ENCODE measurements at places on chromosomes 1 and 21.

DNA sequence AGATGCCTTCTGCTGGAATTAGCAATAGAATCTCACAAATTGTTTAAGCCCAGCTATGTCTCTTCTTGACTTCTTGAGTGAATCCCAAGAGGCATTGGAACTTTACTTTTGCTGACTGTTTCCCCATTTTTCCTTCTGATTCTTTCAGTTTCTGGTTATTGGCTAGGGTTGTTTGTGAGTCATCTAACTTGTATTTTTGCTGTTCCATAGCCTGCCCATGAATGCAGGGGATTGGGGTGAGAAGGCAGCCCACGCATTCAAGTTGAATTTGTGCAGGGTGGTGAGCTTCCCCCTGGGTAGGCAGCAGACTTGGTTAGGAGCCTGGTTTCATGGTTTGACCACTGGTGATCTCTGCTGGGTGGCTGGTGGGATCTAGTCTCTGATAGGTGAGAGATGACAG, 10.4 kb upstream of the KLF17 start:
- no peak for DNase-seq

DNA sequence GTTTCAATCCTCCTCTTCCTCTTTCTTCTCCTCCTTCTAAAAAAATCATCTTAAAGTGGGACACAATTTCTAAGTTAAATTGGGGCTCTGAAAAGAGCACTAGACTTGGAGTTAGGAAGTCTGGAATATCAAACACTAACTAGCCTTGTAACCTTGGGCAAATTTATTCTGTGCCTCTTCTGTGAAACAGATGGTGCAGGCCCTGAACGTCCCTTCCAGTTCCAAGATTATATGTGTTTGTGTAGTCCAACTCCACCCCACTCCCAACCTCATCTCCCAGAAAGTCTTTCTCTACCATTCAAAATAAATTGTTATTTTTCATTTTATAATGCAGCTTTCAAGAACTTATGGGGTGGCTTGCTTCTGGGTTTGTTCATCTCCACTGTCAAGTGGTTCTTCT, 630.0 kb downstream of the LMO4 start:
- DNase-seq: no peak

GRCh38 chr21:15442743-15443469, 286.9 kb upstream of the USP25 start:
- DNase-seq: no peak

- DNase-seq: no peak
These were observed 171.2 kb downstream of the TTLL7 start for GRCh38 chr1:83827741-83828140.

DNA sequence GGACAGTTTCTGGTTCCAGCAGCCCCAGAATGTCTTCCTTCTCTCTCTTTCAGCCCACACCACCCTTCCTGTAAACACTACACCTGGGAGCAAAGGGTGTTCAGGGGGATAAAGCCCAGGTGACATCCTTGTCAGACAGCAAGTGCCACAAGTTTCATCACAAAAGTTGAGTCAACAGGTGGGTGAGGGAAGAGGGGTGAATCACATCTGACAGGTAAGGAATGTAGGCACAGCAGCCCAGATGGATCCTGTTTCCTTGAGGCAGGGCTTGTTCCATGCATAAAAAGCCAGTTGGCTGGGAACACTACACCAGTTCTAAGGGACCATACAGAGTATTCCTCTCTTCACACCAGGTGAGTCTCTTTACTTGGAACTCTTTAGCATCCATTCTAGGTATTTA, at the start of gene SPRR1B:
TSS of gene SPRR1B (plus strand) at position 309 of the 400 bp plus-strand sequence. CDS start 1,143 bp downstream, outside the sequence.
- no peak for DNase-seq

GRCh38 chr1:97186381-97186780, 464.8 kb downstream of the PTBP2 start:
- DNase-seq: no peak

DNA sequence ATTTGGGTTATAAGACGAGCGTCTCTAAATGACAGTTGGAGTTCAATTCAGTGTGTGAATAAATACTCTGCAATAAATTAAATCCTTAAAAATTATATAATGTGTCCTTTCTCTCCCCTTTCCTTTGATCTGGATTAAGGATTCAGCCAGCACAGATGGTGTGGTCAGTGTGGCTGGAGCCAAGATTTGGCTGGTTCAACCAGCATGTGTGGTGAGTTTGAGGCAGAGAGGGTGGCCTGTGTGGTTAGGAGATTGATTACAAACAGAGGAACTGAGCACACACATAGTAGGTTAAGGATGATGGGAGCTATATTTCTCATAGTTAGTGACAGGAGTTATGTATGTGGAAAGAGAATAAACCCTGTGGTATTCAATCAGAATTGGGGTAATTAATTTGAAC, 14.2 kb upstream of the AMIGO1 start:
- no peak for DNase-seq

DNA sequence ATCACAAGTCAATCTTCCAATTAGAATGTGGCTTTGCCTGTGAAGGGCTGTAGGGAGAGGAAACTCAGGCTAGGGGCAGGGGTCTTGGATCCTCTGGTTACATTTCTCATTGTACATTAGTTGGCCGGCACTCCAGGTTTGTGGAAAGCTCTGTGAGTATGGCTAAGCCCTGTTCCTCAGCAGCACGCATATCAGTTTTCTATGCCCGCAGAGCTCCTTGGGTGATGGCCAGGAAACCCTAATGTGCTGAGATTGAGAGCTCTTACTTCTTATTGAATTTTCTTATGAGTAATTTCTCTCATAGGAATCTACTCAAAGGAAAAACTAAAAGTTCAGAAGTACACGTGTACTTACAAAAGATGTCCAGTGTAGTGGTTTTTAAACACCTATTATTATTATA, 30.7 kb upstream of the STMN1 start:
- DNase-seq: no peak

DNA sequence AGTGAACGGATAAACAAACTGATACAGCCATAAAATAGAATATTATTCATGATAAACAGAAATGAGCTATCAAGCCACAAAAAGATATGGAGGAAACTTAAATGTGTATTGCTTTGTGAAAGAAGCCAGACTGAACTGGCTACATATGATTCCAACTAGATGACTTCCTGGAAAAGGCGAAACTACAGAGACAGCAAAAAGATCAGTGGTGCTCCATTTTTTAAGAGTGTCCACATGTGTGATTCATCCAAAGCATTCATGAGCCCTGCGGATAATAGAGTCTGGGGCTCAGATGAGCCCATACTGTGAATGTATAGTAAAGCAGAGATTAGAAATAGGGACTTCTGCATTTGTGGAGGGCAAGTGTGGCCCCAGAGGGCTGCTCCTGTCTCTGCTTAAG, 7.8 kb upstream of the TMEM222 start:
- DNase-seq: no peak

- DNase-seq: no peak
These were observed 1761.9 kb downstream of the PLA2G4A start for GRCh38 chr1:188590641-188591040.

- DNase-seq: no peak
These were observed 134.4 kb downstream of the TGFB2 start for GRCh38 chr1:218479436-218480115.

- DNase-seq: no peak
These were observed 2.0 kb downstream of the AHDC1 start for GRCh38 chr1:27601771-27602461.

- no peak for DNase-seq
These were observed 47.2 kb upstream of the IFFO2 start for GRCh38 chr1:19003371-19004290.

GRCh38 chr1:171126504-171126903, 35.8 kb downstream of the FMO3 start:
- no peak for DNase-seq

DNA sequence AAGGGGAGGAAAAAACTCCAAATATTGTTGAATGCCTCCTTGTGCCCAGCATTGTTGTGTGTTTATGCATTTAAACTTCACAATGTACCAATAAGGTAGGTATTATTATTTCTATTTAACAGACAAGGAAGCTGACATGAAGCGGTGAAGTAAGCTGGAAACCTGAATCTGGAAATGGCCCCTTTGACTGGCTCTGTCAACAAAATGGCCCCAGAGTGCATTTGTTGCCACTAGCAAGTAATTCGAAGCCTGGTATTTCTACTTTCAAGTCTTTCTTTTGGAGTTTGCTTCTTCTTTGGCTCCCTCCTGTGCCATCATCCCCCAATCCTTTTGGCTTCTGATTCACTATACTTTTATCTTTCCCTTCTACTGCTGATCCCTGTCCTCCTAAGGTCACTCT, 23.1 kb downstream of the CRYZL1 start:
- DNase-seq: no peak

GRCh38 chr1:202286622-202287097, 55.1 kb downstream of the UBE2T start:
- DNase-seq: no peak

DNA sequence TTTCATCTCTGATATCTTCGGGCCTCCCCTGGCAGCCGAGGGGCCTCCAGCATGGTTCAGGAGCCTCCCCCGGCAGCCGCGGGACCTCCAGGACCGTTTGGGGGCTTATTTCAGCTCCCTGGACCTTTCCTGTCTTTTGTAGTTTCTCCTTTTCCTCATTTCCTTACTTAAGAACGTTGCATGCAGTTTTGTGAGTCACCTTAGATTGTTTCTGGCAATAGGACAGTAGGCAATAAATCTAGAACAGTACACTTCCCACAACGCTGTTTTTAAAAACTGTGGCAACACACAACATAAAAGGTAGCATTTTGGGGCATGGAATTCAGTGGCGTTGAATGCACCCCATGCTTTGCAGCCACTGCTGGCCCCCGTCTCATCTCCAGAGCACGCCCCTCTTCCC, 24.4 kb downstream of the FAAP20 start:
- no peak for DNase-seq

- no peak for DNase-seq
These were observed 8.6 kb downstream of the RIIAD1 start for GRCh38 chr1:151729966-151730291.

GRCh38 chr1:32032275-32032615, 18.6 kb downstream of the KHDRBS1 start:
- DNase-seq: no peak

GRCh38 chr1:232597721-232598120, 32.2 kb downstream of the SIPA1L2 start:
- DNase-seq: no peak

DNA sequence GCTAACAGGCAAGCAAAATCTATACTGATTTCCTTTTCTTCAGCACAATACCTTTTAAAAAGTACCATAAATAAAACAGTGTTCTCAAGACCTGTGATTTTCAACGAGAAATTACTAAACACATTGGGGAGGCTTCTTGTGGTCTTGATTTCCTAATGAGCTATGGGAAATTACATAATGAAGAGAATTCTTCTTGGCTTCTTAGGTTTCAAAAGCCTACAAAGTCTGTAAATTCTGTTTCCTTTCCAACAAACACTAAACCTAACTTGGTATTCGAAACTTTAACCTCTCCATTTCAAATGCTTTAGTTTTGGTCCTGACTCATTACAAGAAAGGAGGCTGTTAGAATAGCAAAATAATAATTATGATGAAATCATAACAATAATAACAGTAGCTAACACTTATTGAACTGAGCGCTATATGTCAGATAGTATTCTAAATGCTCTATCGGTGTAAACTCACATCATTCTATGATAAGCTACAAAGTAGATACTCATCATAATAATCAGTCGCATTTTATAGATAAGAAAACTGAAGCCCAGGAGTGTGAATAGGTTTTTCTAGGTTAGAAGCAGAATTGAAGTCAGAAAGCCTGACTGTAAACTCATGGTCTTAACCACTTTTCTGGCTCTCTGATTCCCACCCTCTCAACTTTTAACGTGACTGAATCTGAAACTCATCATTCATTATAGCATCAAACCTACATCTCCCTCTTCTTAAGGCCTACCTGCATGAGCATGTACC, 486.7 kb downstream of the SMYD3 start:
- DNase-seq: no peak

GRCh38 chr1:229043115-229043514, 227.8 kb upstream of the RAB4A start:
- no peak for DNase-seq

- peak; percentile 44 for DNase-seq
These were observed at the start of gene ARL8A for GRCh38 chr1:202144402-202145067. ARL8A (minus strand) TSS chr1:202144737; CDS start chr1:202144572, 165 bp downstream.

DNA sequence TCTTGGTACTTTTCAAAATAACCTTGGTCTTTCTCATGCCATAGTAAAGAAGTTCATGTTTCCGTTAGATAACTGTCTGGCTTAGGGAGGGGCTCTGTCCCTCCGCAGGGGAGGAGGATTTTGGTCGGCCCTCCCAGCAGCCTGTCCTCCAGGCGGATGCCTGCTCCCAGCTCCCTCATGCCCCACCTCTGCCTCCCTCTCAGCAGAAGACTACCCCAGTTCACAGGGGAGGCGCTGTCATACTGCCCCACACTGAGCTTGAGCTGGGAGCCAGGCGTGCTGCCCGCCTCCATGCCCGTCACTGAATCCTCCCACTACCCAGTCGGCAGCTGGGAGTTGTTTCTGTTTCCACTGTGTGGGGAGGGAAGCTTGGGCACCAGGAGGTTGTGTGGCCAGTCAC, 127.3 kb downstream of the CAMTA1 start:
- DNase-seq: no peak

- no peak for DNase-seq
These were observed 5.4 kb downstream of the GTF2B start for GRCh38 chr1:88885933-88886332.

- DNase-seq: no peak
These were observed 7.2 kb upstream of the IGSF3 start for GRCh38 chr1:116674751-116675150.

DNA sequence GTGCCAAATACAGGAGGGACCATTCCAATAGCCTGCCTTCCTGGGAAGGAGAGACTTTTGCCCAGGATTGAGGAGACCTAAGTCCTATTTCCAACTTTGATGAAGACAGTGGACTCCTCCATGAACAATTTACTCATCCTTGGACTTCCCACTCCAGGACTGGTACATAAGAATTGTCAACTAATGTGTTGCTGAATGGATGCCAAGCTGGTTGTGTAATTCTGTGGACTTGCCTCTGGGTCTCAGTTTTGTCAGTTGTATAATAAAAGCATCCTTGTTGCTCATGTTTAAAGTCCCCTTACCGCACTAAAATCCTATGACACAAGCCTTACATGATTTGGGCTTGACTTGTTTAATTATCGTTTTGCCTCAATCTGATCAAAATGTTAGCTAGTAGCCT, 13.2 kb upstream of the ZP4 start:
- DNase-seq: no peak

DNA sequence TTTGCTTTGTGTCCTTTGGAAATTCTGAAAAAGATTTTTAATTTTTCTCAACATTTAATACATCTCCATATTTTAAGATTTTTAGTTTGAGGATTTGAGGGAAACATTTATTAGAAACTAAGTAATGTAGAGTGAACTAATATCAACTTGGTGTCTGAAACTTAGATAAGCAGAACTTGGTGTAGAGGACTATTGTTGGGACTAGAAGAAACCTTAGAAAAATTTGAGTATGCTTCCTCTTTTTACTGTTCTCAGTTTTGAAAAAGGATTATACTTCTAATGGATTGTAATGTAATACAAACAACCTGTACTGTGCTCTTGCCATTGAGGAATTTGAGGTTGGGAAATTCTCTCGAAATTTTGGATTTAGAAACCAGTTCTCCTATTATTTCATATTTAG, 2.4 kb downstream of the FNBP1L start:
- DNase-seq: no peak
